ENCODE measurements at places on chromosomes 4 and X.

GRCh38 chr4:122917731-122918130 lies 4.7 kb downstream of the NUDT6 start:
- DNase-seq: no peak

- DNase-seq: no peak
Observed at GRCh38 chr4:123741906-123742305, 345.3 kb downstream of the SPRY1 start.

DNA sequence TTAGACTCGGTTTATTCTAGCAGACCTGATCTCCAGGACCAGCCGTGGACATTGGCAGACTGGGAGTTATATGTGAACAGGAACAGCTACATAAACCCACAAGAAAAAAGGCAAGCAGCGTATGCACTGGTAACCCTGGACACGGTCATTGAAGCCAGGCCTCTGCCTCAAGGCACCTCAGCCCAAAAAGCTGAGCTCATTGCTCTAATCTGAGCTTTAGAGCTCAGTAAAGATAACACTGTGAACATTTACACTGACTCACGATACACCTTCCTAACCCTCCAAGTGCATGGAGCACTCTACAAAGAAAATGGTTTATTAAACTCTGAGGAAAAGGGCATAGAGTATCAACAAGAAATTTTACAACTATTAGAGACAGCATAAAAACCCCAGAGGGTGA lies 148.9 kb upstream of the FGF16 start:
- no peak for DNase-seq

DNA sequence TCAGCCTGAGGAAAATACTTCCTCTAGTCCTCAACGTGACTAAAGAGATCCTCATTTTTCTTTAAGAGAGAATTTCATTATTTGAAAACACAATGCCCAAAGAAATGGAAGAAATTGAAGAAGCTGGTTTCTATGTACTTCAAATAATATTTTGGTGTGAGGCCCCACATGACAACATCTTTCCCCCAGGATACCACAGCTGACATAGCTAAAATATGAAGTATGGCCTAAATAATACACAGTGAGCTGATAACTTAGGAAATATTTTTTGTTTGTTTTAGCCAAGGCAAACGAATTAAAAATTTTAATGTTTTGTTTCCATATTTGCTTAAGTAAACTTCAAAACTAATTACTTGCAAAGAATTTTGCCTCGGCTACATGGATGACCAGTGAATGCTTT lies 149.2 kb downstream of the CBR4 start:
- DNase-seq: no peak

- no peak for DNase-seq
Observed at GRCh38 chr4:82123934-82124333, 249.9 kb downstream of the HNRNPD start.

GRCh38 chrX:53194308-53194707 lies 30.7 kb downstream of the KDM5C start:
- DNase-seq: no peak

- DNase-seq: no peak
Observed at GRCh38 chr4:5114950-5115349, 63.7 kb downstream of the STK32B start.

- DNase-seq: no peak
Observed at GRCh38 chr4:156422576-156422975, 468.9 kb upstream of the CTSO start.

DNA sequence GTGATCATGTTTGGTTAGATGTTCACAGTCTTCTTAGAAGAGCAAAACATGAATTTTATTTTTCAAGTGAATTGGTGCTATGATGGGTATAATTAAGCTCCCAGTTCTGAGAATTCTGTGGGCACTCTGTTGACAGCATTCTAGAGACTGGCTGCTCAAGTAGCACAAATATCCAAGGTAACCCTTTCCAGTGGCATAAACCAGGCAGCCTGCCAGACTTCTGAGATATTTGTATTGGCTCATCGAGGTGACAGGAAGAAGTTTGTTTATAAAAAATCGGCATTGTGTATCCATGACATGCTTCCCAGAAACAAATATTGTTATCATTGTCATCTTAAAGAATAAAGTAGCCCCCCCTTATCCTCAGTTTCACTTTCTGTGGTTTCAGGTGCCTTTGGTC lies 28.3 kb downstream of the LANCL3 start:
- no peak for DNase-seq

DNA sequence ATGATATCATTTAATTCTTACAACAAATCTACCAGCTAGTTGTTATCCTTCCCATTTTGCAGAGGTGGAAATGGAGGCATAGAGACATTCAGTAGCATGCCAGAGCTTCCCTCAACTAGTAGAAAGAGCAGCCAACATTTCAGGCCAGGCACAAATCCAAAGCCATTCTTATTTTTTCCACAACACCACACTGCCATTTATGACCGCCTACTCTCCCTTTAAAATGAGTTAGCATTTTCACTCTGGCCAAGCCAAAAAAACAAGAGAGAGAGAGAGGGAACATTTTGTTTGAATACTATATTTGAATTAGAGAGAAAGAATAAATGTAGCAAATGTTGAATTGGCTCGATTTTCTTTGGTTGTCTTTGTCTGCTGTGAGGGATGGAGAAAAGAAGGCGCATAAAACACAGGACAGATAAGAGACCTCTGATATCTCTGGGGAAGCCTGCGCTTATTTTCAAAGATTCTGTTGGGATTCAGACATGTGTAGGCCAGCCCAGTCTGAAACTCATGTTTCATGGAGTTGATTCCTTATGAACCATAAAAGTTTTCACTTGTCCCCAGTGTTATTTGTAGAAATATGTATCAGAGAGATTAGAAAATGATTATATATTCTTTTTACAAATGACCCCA lies 265.7 kb downstream of the RAB28 start:
- DNase-seq: no peak

- DNase-seq: no peak
Observed at GRCh38 chrX:149629730-149630387, 1.7 kb downstream of the TMEM185A start.

- no peak for DNase-seq
Observed at GRCh38 chr4:48804584-48805301, 24.7 kb upstream of the FRYL start.

DNA sequence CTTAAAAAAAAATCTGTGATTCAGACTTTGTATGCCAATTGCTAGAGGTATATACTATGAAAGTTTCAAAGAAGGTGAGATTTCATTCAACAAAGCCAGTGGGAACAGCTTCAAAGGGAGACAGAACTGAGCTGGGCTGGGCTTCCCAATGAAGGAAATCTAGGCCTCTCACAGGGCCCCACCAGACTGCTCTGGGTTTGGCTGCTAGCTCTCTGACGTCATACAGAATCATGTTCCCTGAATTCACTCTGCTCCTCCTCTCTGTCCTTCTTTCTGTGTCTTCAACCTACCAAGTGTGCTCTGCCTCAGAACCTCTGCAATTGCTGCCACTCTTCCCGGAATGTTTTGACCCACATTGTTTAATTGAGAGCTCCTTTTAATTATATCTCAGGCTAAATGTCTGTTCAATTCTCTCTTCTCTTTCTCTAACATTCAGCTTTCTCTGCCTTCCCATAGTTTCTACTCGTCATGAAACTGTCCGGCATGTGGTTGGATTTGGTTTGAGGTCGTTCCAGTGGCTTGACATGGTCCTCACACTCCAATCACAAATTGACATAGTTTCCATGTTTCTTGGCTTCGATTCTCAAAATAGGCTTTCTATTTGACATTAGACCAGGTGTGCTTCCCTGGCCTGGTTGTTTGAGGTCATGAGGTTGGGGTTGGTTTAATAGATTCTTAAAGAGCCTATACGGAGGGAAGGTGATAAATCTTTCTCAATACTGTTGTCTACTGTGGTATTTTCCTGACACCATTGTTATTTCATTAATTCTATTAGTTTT lies 282.1 kb upstream of the EMCN start:
- DNase-seq: no peak

GRCh38 chr4:42711496-42711895 lies 54.6 kb upstream of the ATP8A1 start:
- no peak for DNase-seq

DNA sequence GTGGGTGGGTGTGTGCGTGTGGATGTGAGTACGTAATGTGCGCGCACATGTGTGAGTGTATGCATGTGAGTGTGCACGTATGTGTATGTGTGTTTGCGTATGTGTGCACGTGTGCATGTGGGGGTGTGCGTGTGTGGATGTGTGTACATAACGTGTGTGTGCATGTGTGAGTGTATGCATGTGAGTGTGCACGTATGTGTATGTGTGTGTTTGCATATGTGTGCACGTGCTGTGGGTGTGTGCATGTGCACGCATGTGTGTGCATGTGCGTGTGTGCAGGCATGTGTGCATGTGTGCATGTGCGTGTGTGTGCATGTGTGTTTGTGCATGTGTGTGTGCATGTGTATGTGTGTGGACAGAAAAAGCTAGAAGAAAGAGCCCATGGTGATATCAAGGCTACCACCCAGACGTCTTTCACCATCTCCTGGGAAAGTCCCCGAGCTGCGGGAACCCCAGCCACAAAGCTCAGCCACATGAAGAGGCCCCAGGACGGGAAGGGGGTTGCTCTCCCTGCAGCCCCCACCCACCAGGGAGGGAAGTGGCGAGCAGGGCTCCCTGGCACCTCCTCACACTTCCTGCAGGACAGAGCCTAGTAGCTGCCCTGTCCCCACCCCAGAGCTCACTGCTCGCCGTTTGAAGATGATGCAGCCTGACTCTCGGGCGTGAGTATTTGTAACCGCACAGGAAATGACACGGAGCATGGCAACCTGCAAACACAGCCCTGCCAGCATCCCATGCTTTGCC lies 108.3 kb downstream of the DCTD start:
- DNase-seq: peak; percentile 10

DNA sequence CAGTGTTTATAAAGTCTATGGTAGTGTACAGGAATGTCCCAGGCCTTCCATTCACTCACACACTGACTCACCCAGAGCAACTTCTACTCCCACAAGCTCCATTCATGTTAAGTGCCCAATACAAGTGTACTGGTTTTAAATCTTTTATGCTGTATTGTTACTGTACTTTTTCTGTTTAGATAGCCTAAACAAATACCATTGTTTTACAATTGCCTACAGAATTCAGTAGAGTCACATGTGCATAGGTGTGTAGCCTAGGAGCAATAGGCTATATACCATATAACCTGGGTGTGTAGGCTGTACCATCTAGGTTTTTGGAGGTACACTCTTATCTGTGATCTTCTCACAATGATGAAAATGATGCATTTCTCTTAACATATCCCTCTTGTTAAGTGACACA lies 126.7 kb downstream of the DGKK start:
- DNase-seq: no peak

DNA sequence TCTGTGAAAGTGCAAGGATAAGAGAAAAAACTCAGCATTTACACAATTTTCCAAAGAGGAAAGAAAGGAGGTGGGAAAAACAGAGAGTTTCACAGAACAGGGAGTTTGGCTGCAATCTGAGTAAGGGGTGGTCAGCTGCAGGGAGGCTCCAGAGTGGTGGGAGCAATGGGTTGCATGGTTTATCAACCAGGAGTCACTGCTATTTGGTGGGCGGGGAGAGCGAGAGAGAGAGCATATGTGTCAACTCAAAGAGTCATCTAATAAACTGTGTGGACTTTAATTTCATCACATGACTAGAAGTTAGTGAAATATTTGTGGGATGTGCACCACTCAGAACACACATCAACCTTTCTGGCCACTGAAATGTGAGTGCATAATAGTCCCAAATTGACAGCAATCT lies 94.6 kb downstream of the FAM13A start:
- DNase-seq: no peak

DNA sequence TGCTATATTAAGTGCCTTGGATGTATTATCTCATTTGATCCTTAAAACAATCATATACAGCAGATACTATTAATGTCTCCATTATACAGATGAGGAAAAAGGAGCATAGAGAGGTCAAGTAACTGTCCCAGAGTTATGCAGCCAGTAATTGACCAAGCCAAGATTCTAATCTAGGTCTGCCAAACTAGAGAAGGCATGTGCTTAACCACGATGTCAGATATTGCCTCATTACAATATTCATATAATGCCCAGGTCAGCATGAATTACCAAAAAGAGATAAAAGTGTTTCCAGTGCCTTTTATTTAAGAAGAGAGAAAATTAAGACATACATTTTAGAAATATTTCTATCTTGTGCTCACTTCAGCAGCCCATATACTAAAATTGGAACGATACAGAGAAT lies 7.1 kb downstream of the ARHGEF6 start:
- no peak for DNase-seq

- no peak for DNase-seq
Observed at GRCh38 chrX:102067966-102068723, 57.3 kb upstream of the TCEAL2 start.

DNA sequence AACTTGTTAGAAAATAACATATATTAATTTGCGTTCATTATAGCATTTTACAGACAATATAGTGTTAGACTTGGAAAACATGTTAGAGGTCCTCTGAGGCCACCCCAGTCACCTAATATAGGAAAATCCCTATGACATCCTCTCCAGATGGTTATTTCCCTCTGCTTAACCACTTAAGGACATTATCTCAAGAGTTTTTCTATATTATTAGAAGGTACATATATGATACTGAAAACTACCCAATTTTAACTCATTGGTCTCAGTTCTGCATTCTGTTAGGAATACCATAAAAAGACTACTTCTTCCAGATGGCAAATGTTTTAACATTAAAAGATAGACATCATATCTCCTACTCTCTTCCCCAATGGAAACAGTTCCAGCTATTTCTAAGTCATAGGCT lies 21.4 kb downstream of the PTPN13 start:
- no peak for DNase-seq

DNA sequence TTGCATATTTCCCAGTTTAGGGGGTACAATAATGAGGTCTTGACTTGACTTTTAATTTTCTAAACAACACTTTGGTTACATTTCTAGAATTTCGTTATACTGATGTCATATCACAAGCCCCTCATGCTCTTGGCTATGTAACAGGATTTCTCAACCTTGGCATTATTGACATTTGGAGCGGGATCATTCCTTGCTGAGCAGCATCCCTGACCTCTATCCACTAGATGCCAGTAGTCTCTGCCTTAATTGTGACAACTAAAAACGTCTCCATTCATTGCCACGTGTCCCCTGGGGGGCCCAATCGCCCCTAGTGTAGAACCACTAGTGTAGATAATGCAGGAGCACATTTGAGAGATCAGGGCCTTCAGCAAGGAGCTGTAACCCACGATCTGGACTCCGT lies 234.2 kb upstream of the MID1 start:
- DNase-seq: no peak

DNA sequence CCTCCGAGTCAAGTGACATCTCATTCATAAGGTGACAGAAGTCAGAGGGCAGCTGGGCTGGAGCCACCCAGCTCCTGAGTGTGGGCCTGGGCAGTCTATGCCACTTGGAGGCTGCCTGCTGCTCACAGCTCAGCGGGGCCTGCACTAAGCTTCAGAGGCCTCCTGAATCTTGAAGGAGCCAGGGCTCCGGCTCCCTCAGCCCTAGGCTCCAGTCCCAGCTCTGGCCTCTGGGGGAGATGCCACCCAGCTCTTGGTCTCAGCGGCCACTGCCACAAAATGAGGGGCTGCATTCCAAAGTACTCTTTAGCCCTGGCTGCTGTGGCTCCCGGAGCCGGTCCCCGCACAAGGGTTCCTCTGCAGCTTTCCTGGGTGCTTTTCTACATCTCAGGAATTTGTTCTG lies 32.7 kb upstream of the PSAPL1 start:
- no peak for DNase-seq

GRCh38 chr4:161841759-161842158 lies 322.0 kb downstream of the FSTL5 start:
- no peak for DNase-seq

Measured in stimulated activated CD8-positive, alpha-beta memory T cell treated with anti-CD3 and anti-CD28 coated beads, Interleukin-15, amount 100 ng/mL, for 4 hours (primary cell).